ENCODE measurements at places on chromosomes 4 and X. TPM values are rescaled to one million over a fixed set of nuclear protein-coding genes. Genes with fewer than 3 reads are reported as not detected.

The EREG gene
- total RNA-seq = 1.2 TPM

The SHISA3 gene
- not detected for total RNA-seq

The ANAPC4 gene
- total RNA-seq = 27.7 TPM

The EDNRA gene
- total RNA-seq = 1.1 TPM

The PF4V1 gene
- total RNA-seq = not detected

The TNMD gene
- not detected for total RNA-seq

The AMTN gene
- total RNA-seq = not detected
